ENCODE measurements at places on chromosomes 5 and 9.
A peak's percentile ranks its signal among the peaks of the same experiment; 100 is the strongest.

DNA sequence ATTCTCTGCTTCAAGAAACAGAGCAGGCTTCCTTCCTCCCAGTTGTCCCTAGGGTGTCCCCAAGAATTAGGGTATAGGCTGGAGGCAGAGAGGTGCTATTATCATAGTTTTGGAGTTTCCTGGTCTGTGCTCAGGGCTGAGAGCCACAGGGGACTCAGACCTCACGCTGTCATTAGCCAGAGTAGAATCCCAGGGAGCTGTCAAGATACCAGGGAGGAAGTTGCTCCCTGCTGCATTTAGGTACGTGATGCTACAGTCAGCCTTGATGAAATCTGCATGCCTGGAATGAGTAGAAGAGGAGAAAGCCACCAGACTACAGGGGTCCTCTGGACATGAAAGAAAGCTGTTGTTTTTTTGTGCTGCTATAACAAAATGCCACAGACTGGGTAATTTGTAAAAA lies 273.2 kb downstream of the SH3GL2 start:
- no peak for DNase-seq

- DNase-seq = no peak
These were observed 51.2 kb downstream of the RALGPS1 start for GRCh38 chr9:126965541-126966428.

DNA sequence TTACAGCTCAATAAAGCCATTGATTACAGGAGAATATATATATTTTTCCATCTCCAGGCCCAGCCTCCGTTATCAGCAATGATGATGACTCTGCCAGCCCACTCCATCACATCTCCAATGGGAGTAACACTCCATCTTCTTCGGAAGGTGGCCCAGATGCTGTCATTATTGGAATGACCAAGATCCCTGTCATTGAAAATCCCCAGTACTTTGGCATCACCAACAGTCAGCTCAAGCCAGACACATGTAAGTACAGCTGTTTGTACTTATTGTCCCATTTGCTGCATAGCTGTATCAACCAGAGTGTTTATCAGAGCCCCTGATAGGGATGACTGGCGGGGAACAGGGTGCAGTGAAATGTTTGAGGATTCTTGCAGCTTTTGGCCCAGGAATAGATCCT lies 197.7 kb downstream of the NTRK2 start:
- DNase-seq = no peak

GRCh38 chr5:133581918-133582317 lies 30.4 kb downstream of the FSTL4 start:
- no peak for DNase-seq

GRCh38 chr5:174589011-174589410 lies 135.4 kb upstream of the MSX2 start:
- DNase-seq = no peak

- DNase-seq = peak; percentile 32
These were observed 54.2 kb downstream of the WHRN start for GRCh38 chr9:114450833-114451706.

- no peak for DNase-seq
These were observed 36.4 kb downstream of the PWWP2A start for GRCh38 chr5:160082614-160083500.

DNA sequence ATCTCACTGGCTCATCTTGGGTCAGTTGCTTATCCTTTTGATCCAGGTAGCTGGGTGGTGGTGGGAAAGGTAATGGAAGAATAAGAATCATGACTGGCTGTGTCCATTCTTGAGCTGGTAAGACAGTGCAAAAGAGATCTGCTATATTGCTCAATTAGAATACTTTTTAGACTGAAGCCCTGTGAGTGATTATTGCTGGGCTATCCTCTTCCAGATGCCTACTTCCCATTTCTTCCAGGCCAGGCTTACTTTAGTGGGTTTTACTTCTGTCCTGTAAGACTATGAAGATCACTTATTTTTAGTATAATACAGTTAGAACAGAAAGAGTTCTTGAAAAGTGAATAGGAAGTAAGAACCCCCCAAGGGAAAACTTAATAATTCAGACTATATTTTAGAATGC lies 7.2 kb downstream of the MARCHF6 start:
- DNase-seq = no peak

DNA sequence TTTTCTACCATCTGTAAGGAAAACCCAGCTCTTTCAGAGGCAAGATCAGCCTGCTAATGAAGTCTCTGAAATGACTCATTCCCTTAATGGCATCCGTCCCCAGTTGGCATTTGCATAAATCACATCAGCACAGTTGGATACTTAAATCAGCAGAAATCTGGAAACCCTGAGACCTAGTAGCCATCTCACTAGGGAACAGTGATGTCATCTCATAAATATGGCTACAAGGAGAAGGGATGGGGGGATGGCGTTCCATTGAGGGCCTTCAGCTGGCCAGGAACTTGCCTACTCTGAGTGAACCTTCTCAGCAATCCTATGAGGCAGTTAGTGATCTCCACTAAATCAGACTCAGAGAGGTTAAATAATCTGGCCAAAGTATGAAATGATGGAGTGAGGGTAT lies 81.8 kb downstream of the CMYA5 start:
- no peak for DNase-seq

GRCh38 chr9:21060919-21061561 lies 16.7 kb downstream of the IFNB1 start:
- DNase-seq = no peak

DNA sequence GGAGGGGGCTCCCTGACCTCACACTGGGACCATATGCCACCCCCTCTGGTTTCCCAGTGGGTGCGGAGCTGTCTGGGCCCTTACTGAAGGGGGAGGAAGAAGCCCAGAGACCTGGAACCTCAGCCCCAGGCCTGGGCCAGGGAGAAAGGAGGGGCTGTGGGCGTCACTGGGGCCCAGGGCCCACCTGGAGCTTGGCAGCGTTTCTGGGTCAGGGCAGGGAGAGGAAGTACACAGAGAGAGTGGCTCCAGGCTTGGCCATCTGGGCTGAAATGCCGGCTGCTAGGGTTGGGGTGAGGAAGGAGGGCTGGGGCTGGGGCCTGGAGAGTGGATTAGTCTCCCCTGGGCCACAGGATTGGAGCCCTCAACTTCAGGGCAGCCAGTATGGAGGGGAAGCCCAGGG lies 6.4 kb upstream of the DAB2IP start:
- no peak for DNase-seq

DNA sequence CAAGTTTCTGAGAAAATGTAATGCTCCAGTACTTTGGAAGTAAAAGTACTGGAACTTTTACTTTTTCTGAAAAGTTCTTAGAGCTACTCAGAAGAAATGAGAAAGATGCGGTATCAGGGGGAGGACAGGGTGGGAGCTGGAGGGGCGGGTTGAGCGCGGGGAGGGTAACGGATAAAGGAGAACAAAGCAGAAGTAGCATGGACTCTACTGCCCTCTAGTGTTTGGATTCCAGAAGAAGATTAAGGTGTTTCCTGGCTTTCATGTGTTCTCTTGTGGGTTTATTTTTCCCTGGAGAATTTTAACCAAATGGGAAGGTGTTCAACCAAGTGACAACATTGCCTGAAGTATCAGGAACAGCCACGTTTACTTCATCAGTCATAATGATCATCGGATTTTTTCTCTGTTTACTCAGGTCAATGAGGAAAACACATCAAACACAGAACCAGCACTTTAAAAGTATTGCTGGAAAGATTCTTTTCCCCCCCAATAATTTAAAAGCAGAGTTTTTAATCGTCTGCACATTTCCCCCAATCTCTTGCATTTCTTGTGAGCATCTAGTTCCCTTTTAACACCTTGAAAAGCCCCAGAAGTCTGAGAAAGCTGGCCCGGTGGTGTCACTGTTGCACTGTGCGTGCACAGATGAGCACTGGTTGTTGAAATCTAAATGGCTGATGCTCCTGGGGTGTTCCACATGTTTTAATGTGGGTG lies 190.6 kb downstream of the MPDZ start:
- no peak for DNase-seq

DNA sequence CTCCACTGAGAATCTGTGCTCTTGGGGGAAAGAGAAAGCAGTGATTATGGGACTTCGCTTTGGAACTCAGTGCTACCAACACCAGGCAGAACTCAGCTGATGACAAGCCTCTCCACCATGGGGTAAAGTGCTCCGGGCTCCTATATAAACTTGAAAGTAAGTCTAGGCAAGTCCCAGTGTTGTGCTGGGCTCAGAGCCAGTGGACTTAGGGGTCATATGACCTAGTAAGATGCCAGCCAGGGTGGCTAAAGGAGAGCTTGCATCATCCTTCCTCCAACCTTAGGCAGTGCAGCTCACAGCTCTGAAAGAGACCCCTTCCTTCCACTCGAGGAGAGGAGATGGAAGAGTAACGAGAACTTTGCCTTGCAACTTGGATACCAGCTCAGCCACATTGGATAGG lies 35.1 kb upstream of the FREM1 start:
- no peak for DNase-seq

- peak; percentile 35 for DNase-seq
These were observed 14.1 kb downstream of the ERP44 start for GRCh38 chr9:100084734-100085133.

DNA sequence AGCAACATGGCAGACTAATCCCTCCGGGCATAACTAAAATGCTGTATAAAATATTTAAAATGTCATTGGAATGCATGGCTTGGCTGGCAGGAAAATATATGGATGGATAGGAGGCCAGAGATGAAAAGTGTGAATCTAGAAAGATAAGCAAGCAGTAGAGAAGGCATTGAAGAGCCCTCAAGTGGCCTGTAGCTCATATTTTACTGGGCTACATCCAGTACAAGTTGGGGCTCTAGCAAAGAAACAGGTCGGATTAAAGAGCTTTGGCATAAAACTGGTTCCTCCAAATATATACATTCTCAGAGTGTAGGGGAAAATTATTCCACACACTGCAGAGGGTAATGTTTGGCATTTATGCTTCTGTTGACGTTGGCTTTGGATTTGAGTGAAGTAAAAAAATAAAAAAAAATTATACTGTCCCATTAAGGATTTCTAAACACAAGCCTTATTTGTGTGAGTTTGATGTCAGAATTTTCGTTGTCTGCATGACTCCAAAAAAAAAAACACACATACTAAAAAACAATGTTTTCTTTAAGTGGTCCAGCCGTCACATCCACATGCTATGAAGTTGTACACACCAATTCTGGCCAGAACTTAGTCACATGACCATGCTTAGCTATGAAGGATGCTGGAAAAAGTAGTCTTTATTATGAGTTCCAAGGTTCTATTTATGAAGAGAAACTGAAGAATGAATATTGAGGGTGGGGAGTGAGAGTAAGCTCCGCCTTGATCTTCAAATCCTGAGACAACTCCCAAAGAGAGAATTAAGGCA lies 147.0 kb downstream of the TLE1 start:
- DNase-seq = no peak

GRCh38 chr9:75239176-75239575 lies 150.9 kb downstream of the OSTF1 start:
- DNase-seq = no peak

DNA sequence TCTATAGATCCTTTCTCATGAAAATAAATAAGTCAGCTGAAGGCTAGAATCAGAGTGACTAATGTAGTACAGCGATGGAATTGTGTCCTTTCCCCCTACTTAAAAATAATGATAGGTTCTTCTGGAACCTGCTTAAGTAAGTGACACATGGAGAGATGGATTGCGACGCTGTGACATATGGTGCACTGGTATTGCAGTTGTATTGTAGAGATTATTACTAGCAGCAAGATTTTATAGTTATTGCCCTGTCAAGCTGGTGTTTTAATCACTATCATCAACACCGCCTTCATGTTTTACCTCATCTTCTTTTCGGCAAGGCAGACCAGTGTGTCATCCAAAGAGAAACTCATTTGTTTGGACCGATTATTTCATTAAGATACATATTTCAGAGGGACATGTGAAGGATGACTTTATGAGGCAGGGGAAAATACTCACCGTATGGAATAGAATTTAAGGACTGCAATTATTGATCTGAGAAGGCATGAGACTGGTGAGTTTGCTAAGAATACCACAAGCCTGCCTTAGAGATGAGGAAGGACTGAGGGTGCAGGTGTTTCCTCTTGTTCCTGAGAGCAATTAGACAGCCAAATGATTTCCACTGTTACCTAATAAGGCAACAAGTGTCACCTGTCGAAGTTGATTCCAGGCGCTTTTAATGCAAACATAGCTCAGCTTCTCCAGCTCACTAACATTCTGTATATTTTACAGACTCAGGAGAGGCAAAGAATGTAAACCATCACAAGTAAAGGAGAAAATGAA lies 1855.5 kb downstream of the MAT2B start:
- no peak for DNase-seq

DNA sequence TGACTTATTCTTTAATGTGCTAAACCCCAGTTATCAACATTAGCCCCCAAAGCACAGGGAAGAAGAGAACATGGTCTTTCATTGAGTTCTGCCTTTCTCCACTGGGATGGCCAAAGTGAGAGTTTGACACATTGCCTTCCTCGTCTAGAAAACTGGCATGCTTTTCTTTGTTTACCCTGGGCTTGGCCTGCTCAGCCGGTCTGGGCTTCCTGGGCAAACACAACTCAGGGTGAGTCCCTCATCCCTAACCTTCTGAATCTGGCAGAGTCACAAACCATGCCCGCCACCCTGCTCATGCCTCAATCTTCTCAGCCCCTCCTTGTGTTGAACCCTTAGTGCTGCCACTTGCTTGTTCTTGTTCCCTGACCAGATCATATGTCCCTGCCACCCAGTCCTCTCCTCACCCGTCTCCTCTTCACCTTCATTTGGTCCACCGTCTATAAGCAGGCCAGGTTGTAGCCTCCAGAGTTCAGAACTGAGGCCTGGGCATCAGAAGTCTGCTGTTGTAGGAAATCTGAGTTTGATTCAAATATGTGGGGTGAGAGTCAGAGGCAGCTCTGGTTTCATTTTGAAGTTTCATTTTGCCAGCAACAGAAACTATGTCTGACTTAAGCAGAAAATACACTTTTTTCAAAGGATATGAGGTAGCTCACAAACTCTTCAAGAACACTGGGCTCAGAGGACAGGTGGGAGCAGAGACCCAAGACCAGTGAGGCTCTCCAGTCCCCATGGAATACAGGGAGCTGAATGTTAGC lies 217.6 kb downstream of the NDUFS4 start:
- DNase-seq = no peak

- no peak for DNase-seq
These were observed 1079.7 kb upstream of the DMAC1 start for GRCh38 chr9:8879284-8879683.
